Kidney (tissue), 22 donors: ENCODE measurements at places on chromosomes 5 and 9. TPM values are rescaled to one million over a fixed set of nuclear protein-coding genes. Genes with fewer than 3 reads are reported as not detected.

DNA sequence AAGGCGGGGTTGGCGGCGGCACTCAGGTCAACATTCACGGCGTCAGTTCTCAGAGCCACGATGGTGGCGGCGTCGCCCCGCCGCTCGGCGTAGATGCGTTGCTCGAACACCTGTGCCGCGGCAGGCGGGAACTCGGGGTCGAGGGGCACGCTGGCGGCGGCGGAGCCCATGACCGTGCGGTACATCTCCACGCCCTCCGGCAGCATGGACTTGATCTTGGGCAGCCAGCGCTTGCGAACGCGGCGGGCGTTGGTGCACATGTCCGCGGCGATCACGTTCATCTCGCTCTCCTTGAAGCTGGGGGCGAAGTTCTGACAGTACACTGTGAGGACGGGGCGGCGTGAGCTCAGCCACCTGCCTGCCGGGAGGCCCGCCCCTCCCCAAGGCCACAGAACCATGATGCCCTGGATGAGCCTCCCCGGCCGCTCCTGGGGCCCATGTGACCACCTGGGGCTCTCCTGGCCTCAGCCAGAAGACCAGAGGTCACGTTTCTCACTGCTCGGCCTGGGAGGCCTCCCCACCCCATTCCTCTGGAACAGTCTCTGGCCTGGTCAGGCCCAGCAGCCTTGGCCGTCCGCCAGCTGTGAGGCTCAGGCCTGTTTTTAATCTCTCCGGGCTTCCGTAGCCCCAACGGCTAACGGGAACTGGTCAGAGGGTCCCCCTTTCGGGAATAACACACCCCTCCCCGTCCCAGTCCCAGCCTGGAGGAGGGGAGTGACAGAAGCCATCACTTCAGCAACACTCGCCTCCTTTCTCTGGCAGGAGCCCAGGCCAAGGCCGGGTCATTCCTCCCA is 50.7 kb upstream of the UBAC1 start:
- DNase-seq = peak; percentile 72

DNA sequence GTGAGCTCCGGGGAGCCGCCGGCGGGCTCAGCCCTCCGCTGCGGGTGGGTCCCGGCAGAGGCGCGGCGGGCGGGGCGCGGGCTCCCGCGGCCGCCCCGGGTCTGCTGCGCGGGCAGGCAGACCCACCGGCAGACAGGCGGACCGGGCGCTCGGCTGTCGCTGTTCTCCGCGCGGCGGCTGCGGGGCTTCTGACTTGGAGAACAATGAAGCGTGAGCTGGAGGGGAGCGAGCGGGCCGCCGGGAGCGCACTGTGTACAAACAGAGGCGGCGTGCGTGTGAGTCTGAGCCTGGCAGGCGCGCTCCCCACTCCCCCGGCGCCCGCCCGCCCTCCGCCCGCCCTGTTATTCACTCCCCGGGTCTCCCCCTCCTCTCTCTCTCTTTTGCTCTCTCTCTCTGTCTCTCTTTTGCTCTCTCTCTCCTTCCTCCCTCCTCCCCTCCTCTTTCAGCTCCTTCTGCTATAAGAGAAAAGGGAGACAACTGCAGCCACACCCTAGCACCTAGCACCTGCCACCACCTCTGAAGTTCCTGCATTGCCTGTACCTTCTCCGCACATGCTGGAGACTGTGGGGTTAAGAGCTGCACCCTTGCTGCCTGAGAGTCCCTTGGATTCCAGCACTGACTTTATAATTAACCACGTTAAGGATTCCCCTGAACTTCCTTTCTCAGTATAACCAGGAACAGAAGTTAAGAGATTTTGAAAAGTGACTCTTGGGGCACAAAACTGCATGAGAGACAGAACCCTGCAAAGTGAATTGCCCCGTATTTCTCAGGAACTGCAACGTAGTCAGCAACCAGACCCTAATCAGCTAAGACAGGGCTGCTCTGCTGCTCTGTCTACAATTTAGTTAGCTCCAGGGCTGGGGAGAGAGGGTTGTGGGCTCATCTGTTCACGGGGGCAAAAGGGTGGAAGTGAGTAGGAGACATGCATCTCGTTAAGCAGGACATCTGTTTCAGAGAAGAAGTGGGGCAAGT is at the start of gene EDIL3:
TSS of gene EDIL3 (minus strand) at position 277 of the 972 bp plus-strand sequence. CDS start 506 bp downstream, outside the sequence.
- peak; percentile 77 for DNase-seq

- DNase-seq = no peak
Measured at GRCh38 chr9:135901031-135901758, 6.2 kb downstream of the CAMSAP1 start.

GRCh38 chr9:110370315-110370714 is 32.7 kb upstream of the TXNDC8 start:
- DNase-seq = no peak

- no peak for DNase-seq
Measured at GRCh38 chr9:92762781-92763708, 1.6 kb downstream of the BICD2 start.

GRCh38 chr5:133252133-133252480 is 200.3 kb downstream of the HSPA4 start:
- DNase-seq = no peak

DNA sequence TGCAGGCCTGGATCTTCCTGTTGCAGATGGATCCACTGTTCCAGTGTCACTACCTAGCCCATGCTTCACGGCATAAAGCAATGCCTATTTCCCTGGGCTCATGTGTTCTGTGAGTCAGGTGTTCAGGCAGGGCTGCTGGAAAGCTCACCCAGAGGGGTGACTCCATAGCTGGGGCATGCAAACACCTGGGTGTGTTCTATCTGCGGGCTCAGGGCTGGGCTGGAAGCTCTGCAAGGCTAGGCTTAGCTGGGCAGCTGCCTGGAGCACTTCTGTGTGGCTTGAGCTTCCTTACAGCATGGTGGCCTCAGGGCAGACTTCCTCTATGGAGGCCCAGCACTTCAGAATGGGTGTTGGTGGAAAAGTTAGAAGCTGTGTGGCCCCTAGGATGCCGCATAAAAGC is 139.9 kb downstream of the GADD45G start:
- DNase-seq = no peak

DNA sequence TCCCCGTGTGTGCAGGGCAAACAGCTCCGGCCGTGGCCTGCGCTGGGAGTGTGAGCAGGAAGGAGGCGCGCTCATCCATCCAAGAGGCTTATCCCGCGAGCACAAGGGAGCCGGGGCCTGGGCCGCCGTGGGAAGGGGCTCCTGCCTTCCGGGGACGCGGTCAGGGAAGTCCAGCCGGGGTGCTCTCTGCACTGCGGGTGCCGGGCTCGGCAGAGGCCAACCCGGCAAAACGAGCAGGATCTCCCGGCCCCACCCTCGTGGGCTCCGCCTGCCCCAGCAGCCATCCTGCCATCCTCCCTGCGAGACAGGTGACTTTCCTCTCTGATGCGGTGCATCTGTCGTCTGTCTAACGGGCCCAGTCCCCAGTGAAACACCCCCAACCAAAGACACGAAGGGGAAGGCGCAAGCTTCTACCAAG is 244.2 kb downstream of the AUH start:
- DNase-seq = no peak

DNA sequence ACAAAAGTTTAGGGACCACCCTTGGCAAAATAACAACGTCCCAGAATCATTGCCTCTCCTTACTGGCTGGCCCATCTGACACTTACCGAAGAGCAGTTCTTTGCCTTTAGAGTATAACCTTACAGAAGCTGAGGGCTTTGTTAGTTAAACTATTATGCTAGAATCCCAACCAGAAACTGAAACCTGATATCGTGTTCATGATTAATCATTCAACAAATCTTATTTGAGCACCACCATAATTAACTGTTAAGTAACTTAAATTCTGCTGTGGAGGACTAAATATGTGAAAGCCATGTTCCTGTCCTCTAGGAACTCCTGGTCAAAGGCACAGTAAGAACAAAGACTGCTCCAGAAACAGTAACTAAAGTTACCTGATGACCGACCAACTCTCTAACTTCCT is 104.9 kb downstream of the ARL15 start:
- no peak for DNase-seq

DNA sequence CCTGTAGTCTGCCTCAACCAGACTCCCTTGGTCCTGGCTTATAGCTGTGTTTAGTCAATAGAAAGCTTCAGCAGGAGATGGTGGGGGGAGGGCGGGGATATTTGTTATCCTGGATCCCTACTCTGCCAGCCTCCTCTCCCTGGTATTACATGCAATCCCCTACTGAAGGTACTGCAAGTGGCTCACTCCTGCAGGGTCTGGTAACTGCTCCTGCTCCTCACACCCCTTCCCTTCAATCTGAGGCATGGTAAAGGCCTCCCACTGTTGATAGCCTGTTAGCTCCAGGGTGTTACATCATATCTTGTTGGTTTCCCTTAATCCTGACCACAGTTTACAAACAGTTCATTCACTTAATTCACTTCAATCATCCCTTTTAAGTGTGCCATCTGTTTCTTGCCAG is 137.5 kb downstream of the AP3B1 start:
- no peak for DNase-seq

DMRT1 gene
- not detected for polyA plus RNA-seq

GLDC gene
- 79.7 TPM for polyA plus RNA-seq

LHX2 gene
- not detected for polyA plus RNA-seq

SMIM32 gene
- polyA plus RNA-seq = 63.6 TPM

OGN gene
- polyA plus RNA-seq = 2.0 TPM

SOHLH1 gene
- polyA plus RNA-seq = not detected

MYORG gene
- 13.5 TPM for polyA plus RNA-seq
